Daoy (cell line): ENCODE measurements at places on chromosomes 7 and 10.
A peak's percentile ranks its signal among the peaks of the same experiment; 100 is the strongest.

DNA sequence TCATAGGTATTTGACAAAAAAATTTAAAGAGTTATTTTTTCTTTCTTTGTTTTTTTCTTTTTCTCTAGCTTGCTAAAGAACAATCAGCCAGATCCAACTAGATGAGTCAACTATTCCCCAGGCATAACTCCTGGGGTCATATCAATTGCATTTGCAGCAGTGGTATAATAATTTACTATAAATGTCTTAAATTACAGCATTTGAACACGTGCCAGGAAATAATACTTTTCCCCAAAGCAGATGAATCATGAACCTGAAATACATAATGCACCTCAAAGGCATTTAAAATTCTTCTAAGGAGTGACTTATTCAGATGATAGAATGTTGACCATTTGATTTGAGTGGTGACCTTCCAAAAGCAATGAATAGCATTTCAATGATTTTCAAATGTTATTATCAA, 190.1 kb downstream of the LRRTM3 start:
- no peak for DNase-seq

DNA sequence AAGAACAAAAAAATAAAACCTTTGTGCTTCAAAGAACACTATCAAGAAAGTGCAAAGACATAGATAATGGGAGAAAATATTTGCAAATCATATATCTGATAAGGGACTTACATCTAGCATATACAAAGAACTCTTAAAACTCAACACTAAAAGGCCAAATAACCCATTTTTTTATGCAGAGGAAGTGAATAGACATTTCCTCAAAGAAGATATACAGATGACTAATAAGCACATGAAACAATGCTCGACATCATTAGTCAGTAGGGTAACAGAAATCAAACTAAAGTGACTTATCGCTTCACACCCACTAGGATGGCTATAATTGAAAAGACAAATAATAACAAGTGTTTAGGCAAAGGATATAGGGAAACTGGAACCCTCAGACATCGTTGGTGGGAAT, 78.0 kb downstream of the MALSU1 start:
- DNase-seq, result no peak

DNA sequence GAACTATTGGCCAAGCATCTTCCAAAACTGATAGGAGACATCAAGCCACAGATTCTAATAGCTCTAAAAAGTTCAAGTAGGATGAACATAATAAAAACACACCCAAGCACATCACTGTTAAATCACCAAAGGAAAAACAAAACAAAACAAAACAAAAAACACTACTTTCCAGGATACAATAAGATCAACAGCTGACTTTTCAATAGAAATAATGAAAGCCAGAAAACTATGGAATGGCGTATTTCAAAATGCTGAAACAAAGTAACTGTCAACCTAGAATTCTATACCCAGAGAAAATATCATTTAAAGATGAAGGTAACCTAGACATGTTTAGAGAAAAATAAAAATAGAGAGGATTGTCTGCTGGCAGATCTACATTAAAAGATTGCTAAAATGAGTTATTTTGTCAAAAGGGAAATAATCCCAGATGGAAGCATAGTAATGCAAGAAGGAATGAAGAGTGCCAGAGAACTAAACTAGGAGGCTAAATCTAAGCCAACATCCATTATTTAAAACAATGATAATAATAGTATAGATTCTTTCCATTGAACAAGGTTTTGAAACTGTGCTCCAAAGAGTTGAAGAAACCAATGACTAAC, 13.9 kb downstream of the TUBAL3 start:
- no peak for DNase-seq

- no peak for DNase-seq
Measured at GRCh38 chr10:107616463-107617410, 452.2 kb upstream of the SORCS1 start.

GRCh38 chr10:117226813-117227451, 14.0 kb upstream of the SLC18A2 start:
- DNase-seq, result peak; percentile 50

GRCh38 chr10:73113551-73113950, 3.3 kb downstream of the NUDT13 start:
- DNase-seq, result no peak

DNA sequence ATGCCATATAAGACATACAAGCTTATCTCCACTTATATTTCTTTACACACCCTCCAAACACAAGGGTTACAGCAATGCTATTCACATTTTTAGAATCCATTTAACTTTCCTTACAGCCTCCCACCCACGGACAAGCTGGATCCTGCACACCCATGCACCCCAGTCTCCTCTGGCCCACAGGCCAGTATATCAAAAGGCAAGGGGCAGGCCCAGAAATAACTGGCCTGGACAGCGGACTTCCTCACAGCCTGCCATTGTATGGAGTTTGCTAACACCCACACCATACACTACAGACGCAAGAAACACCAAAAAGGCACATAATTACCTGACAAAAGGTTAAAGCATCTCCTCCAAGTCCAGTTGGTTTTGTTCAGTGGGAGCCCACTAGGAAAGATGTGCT, 12.0 kb downstream of the HOXA4 start:
- DNase-seq, result no peak

DNA sequence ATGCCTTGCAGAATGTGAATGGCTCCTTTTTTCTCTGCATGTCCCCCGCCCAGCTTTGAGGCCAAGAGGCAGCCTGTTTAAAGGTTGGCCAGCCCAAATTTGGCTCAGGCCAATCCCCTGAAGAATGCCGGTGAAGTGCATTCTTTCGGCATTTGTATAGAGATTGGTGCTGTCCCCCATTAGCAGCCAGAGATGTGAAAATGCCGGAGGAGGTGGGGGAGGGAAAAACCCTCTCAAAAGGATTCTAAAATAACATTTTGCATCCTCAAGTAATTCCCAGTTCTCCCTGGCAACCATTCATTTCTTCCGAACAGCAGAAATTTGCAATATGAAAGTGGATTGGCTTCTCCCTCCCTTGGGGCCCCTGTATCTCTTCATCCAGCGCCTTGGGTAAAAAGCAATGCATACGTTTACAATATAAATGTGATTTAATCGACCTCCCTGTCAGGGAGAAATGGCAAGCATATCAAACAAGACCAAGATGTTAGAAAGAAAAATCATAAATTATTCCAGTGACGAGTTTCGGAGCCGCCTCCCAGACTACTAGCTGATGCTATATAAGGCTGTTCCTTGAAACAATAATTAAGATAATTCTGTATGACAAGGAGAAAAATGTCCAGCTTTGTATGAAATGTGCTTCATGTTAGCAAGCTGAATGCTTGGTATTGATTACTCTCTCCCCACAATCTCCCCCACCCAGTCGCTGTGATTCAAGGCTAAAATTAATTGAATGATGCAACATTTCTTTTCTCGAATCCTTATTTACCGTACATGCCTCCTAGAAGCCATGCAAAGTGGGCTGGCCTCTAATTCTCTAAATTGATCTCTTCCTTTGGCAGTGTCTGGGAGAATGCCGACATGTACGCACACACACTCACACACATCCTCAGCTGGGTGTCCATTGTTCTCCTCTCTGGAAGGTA, 323.7 kb downstream of the RPS24 start:
- DNase-seq, result no peak

DNA sequence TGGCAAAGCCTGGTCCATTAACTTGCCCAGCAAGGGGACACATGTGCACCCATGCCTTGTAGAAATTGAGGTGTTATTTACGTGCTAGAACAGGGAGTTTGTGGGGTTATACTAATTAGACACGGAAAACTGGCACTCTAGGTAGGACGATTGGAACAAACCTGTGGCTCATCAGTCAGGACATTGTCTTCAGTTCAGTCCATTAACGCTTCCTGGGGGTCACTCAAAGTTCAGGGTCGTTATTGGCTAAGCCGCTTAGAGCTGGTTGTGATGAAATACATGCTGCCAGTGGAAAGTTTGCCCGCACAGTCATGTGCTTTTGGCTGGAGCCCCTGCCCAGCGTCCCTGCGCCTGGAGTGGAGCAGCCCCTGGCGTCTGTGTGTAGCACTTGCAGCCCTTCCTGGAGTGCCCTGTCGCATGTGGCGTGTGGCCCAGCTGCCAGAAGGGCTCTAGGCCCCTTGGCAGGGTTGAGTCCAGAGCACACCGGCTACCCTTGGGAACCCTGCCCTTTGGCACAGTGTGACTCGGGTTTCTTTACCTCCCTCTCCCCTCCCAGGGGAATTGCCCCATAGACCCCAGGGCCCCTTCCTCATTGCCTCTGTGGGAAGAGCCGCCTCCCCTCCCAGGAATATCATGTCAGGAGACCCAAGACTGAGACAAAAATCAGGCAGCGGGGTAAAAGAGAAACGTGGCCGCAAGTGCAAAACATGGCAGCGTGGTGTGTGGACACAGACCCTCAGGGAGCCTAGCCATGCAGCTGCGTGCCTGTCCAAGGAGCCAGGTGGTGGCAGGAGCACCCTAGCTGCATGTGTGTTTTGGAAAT, 9.8 kb downstream of the ZNF775 start:
- peak; percentile 70 for DNase-seq

GRCh38 chr10:71440506-71441035, 43.9 kb downstream of the CDH23 start:
- DNase-seq, result no peak

DNA sequence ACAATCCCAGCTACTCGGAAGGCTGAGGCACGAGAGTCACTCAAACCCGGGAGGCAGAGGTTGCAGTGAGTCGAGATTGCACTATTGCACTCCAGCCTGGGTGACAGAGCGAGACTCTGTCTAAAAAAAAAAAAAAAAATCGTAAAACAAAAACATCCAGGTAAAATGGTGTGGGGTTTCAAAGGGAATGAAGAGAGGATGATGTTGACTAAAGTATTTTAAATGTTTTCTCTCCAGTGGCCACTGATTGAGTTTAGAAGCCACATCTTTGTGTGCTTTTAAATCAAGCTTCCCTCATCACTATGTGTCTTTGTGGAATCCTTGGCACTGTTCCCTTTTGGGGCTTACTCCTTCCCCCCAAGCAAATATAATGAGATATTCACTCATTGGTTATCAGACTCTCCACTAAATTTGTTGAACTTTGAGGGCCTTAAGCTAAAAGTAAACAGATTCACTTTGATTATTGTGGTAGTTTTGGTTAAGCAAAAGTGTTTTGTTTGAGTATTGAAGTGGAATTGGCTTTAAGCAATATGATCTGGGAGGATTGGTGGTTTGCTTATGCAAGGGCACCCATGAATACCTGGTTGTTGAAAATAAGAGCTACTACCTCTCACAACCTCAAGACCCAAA, 162.9 kb downstream of the CDK14 start:
- no peak for DNase-seq
